LoVo (cell line): ENCODE measurements at places on chromosomes 13 and 19.

DNA sequence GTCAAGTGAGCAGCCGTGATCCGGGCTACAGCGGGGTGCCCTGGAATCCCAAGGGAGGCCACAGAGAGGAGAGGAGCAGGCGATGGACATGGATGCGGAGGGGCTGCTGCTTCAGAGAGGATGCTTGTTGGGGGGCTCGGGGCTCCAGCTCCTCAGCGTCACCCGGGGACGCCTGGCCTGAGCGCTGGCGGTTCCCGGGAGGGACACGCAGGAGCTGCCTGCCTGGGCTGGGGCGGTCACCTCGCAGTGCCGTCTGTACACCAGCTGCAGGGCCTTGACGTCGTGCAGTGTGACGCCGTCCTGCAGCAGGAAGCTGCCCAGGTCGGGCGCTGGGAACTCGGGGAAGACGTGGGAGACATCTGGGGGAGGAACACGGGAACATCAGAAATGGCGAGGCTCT, 29.9 kb upstream of the RANBP3 start:
- no peak for DNase-seq

GRCh38 chr13:25432691-25433090, 60.9 kb downstream of the ATP8A2 start:
- no peak for DNase-seq

DNA sequence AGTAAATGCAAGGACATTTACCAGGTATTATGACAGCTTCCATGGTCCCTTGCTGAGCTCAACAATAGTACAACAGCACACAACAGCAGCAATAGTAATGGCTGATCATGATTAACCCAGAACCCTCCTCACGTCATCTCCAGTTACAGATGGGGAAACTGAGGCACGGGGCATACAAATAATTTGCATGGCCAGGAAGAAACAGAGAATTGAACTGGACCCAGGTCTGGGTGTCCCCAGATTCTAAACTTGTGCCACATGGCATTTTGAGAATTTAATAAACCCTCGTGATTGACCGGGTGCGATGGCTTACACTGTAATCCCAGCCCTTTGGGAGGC, 7.2 kb downstream of the MAST3 start:
- no peak for DNase-seq

GRCh38 chr13:109610517-109610916, 175.9 kb downstream of the IRS2 start:
- DNase-seq = no peak
